Stimulated activated CD4-positive, alpha-beta T cell treated with anti-CD3 and anti-CD28 coated beads, Interleukin-4, amount 100 ng/mL, for 1 hour (primary cell): ENCODE measurements at places on chromosomes 1 and 21.

DNA sequence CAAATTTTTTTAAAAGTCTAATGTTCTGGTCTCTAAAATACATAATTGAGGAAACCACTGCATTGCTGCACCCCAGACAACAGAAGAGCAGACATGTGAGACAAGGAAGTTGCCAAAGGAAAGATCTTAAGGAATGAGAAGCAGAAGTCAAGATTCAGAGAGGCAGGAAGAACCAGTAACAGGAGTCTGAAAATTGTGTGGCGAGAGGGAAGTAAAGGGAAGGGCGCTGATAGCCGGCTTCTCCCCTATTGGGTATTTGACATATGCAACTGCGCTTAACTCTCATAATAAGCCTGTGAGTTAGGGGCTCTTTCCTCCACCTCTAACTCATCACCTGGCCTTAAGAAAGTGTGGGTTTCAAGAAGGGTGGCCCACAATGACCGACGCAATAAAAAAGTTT lies 21.9 kb upstream of the KIF14 start:
- DNase-seq = no peak

GRCh38 chr1:41617336-41617735 lies 132.9 kb upstream of the EDN2 start:
- DNase-seq = no peak

GRCh38 chr1:180566026-180566425 lies 7.3 kb downstream of the OVAAL start:
- DNase-seq = no peak

DNA sequence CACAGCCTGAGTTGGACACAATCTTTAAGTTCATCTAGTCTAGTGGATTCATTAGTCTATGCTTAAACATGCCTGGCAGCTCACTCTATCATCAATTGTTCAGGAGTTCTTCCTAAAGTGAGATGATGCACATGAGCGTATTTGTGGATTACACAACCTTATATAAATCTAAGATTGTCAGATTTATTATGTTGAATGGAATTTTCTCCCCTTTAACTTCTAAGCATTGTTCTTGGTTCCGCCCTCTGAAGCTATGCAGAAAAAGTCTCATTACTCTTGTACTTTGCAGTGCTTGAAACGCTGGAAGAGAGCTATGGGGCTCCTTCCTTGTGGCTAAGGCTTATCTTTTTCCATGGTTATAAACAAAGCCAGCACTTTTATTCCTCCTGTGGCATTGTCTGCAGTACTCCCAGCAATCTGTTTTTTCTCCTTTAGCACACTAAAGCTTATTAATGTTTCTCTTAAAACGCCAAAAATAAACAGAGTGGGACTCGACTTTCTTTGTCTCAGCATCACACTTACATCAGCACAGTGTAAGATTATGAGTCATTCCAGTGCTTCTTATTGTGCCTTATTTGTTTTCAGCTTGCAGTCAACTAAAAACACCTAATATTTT lies 316.8 kb upstream of the CAMK1G start:
- DNase-seq = no peak

- no peak for DNase-seq
These were observed 13.4 kb downstream of the SPOCD1 start for GRCh38 chr1:31802190-31803150.
